Esophagus squamous epithelium (tissue), 5 donors: ENCODE measurements at places on chromosomes 4 and X. TPM values are rescaled to one million over a fixed set of nuclear protein-coding genes. Genes with fewer than 3 reads are reported as not detected.

CXCL1 gene
- 9.5 TPM for total RNA-seq

HPSE gene
- 12.5 TPM for total RNA-seq

TFE3 gene
- 48.4 TPM for total RNA-seq

RBMXL3 gene
- total RNA-seq = not detected

SSX1 gene
- not detected for total RNA-seq

MAGED1 gene
- 48.7 TPM for total RNA-seq

- H3K4me3 ChIP-seq = no peak overlapping the region
- no peak for DNase-seq
- H3K4me1 ChIP-seq = no peaks in the 10 kb centered on the region
- H3K36me3 ChIP-seq = no peaks in the 10 kb centered on the region
- no peaks in the 10 kb centered on the region for H3K27me3 ChIP-seq
These were observed 38.3 kb downstream of the GPAT3 start for GRCh38 chr4:83574247-83574646.

- H3K4me3 ChIP-seq = no peak overlapping the region
- H3K27me3 ChIP-seq = no peaks in the 10 kb centered on the region
- H3K27ac ChIP-seq = no peak overlapping the region
- peaks cover 45% of the 10 kb centered on the region for H3K36me3 ChIP-seq
These were observed 22.8 kb downstream of the GRSF1 start for GRCh38 chr4:70816894-70817293.

DNA sequence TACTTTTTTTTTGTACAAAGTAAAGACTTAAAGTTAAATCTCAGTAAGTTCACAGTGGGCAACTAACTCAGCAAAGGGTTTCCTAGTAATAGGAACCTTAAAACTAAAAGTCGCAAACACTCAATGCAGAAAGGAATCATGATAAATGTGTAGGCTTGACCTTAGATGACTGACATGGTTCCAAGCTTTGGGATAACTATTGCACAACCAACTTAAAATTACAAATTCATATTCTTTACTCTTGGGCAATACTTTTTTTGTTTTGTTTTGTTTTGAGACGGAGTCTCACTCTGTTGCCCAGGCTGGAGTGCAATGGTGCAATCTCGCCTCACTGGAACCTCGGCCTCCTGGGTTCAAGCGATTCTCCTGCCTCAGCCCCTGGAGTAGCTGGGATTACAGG, 8.2 kb downstream of the ELOVL6 start:
- no peaks in the 10 kb centered on the region for H3K36me3 ChIP-seq
- H3K4me3 ChIP-seq = no peak overlapping the region
- peaks cover 25% of the 10 kb centered on the region for H3K4me1 ChIP-seq
- no peaks in the 10 kb centered on the region for H3K27me3 ChIP-seq
- no peak for DNase-seq

DNA sequence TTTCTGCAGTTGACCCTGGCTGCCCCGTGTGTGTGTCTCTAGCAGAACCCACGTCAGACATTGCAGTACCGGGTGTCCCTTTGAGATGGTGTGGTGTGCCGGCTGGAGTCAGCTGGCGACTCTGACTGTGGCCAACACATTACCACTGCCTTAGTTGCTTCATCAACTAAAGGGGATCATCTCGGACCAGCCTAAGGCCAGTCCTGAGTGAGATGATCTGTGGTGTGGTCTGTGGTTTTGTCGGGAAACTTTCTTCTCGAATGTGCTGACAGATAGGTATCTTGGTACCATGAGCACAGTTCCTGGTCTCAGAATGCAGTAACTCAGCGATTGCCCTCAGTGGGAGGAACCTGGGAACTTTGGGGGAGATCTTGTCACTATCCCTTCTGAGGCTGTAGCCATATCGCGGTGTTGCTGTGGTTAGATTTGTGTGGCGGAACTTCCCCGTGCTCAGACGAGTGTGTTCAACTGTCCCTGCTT, 15.8 kb downstream of the TBC1D14 start:
- H3K4me1 ChIP-seq = peaks cover 4% of the 10 kb centered on the region
- H3K27ac ChIP-seq = peak overlapping the region; percentile 30
- no peaks in the 10 kb centered on the region for H3K36me3 ChIP-seq
- no peak for DNase-seq

GRCh38 chr4:138647433-138647832, 368.1 kb upstream of the NOCT start:
- H3K27ac ChIP-seq = no peak overlapping the region
- H3K4me1 ChIP-seq = no peaks in the 10 kb centered on the region
- no peak overlapping the region for H3K4me3 ChIP-seq
- no peak for DNase-seq
- H3K27me3 ChIP-seq = no peaks in the 10 kb centered on the region

DNA sequence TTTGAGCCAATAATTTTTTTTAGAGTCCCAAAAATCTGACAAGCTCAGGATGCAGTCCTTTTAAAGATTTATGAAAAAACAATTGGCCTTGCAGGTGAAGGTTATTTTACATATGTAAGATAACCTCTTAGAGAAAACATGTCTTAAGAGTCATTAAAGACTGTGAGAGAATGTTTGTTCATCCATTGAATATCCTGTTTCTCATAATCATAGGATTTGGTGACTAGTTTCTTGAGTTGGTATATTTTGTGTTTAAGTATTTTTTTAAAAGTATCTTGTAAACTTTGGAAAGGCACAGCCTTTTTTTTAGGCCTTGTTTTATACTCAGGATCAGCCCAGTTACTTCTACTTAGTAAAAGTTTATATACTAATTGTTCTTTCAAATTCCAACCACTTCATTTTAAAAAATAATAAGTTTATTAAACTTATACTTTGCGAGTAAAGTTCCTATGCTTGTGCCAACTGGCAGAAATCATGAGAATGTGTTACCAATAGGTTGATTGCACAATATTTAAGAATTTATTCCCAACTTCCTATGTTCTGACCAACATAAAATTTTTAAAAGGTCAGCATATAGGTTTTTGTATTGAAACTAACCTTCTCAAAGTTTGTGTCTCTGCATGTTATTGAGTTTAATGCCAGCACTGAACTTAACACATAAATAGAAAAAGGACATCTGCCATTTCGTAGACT, 40.0 kb upstream of the ARSJ start:
- H3K27ac ChIP-seq = no peak overlapping the region
- no peaks in the 10 kb centered on the region for H3K36me3 ChIP-seq
- H3K4me3 ChIP-seq = no peak overlapping the region
- H3K27me3 ChIP-seq = no peaks in the 10 kb centered on the region
- H3K4me1 ChIP-seq = no peaks in the 10 kb centered on the region

DNA sequence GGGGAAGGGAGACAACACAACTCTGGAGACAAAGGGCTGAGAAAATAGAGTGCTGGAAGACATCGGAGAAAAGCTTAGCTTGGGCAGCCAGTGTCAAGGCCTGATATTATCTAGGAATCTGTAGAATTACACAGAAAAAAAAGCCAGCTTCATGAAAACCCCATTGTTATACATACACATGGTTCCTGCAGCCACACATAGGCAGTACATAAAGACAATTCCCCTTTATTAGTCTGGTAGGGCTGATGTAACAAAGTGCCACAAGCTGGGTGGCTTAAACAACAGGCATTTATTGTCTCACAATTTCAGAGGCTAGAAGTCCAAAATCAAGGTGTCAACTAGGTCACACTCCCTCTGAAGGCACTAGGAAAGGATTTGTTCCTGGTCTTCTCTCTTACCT, 503.5 kb downstream of the MID1IP1 start:
- no peaks in the 10 kb centered on the region for H3K4me1 ChIP-seq
- no peaks in the 10 kb centered on the region for H3K27me3 ChIP-seq
- DNase-seq = no peak
- H3K4me3 ChIP-seq = no peak overlapping the region
- H3K27ac ChIP-seq = no peak overlapping the region
- no peaks in the 10 kb centered on the region for H3K36me3 ChIP-seq

GRCh38 chr4:86181585-86181984, 178.3 kb downstream of the MAPK10 start:
- no peak overlapping the region for H3K27ac ChIP-seq
- H3K4me1 ChIP-seq = no peaks in the 10 kb centered on the region
- H3K36me3 ChIP-seq = no peaks in the 10 kb centered on the region
- H3K4me3 ChIP-seq = no peak overlapping the region

DNA sequence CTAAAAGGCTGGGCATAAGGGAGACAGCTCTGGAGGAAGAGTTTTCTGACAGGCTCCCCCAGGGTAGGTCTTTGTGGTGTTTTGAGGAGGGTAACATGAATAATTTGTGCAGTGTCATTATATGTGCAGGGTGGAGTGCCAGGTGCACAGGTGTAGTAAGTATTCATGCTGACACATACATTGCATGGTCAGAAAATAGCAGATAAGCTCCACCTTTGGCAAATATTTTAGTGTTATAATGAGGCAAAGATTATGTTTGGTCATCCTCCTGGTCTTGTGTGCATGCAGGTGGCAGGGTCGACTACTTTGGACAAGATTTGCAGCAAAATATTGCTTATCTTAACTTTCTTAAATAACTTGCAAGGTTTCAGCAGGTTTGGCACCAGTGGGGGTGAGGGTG, 910.4 kb upstream of the PCDH10 start:
- no peaks in the 10 kb centered on the region for H3K36me3 ChIP-seq
- H3K4me3 ChIP-seq = no peak overlapping the region
- no peak overlapping the region for H3K27ac ChIP-seq
- DNase-seq = no peak

DNA sequence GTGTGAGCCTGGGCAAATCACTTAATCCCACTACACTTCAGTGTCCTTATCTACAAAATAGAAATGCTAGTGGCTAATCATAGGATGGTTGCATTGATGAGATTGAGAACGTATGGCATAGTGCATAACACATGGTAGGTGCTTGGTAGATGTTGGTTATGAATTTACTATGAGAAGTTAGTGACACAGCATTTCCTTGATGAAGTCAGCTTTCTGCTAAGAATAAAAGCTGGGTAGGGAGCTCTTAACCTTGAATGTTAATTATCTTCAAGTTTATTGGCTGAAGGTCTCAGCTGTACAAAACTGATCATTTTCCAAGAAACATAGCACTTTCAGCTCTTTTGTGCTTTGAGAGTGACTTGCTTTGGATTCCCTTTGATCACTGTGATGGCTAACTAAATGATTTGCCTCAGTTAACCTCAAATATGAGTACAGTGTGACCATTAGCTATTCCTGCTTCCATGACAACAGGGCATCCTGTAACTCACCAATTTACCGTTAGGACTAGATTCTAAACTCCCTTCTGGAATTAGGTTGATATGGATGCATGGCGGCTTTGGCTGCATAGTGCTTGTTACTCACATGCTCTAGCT, 17.8 kb downstream of the PDK3 start:
- H3K36me3 ChIP-seq = no peaks in the 10 kb centered on the region
- DNase-seq = no peak
- peaks cover 6% of the 10 kb centered on the region for H3K4me1 ChIP-seq
